ENCODE measurements at places on chromosomes 2 and 18.

DNA sequence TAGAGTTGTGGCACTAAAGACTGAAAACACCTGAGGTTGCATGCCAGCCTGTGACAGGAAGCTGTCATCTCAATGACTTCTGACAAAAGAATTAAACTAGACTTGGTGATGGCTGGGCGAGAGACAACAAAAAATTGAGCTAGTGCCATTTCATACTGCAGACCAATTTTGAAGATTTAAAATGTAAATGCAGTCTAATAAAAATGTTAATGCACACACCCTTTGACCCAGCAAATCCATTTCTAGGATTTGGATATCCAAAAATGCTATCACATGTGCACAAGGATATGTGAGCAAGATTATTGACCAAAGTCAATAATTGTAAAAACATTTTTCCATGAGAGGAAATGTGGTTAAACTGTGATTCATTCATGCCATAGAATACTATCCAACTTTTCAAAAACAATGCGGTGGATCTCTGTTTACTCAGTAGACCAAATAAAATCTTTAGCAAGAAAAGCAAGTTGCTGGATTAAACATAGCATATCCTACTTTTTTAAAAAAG, 5.6 kb downstream of the FBXO36 start:
- DNase-seq = no peak

DNA sequence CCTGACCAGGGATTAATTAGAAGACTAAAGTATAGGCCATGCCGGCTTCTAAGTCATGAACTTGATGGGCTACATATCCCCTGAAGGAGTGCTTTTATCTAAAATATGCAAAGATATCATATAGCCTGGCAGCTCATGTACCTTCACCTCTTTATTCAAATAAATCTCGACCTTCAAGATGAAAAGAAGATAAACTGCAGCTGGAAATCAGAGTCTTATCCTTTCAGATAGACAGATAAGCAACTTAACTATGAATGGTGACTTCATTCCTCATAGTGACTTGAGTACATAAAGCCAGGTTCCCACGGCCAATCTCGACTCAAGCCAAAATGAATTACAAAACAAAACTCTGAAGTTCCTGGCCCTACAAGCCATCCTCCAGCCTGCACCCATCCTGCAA, 165.3 kb upstream of the KLHL29 start:
- no peak for DNase-seq

DNA sequence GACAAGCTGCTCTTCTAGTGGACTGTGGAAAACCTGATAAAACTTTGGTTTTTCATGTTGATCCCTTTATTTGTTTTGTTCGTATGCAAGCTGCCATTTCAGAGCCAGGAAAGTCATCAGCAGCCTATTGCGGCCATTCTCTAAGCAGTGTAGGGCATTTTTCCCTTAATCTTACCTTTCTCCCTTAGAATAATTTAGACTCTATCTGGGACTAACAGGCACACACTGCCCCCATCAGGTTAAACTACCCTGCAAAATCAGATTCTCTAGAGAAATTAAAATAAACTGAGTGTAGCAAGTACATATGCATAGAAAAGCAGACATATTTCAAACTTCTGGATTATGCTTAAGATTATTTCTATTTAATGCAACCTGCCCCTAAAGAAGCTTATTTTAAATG, 347.5 kb downstream of the METTL4 start:
- DNase-seq = peak; percentile 58

- no peak for DNase-seq
These were observed 106.9 kb upstream of the CD302 start for GRCh38 chr2:159904959-159905305.

DNA sequence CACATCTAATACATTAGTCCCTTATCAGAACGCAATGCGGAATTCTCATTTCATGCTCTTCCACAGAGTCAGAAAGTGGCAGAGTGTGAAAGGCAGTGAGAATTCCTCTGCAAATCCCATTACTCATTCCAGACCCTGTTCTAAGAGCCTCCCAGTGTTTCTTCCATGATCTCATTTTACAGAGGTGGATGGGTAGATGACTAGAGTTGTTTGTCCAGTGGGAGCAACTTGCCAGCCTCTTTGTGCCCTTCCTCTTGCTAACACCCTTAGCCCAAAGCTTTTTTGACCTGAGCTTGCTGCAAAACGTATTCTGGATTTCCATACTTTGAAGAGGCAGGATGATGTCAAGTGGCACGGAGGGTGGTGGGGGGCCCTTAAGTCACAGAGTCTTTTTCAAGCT, 467.7 kb upstream of the RGPD4 start:
- DNase-seq = no peak

DNA sequence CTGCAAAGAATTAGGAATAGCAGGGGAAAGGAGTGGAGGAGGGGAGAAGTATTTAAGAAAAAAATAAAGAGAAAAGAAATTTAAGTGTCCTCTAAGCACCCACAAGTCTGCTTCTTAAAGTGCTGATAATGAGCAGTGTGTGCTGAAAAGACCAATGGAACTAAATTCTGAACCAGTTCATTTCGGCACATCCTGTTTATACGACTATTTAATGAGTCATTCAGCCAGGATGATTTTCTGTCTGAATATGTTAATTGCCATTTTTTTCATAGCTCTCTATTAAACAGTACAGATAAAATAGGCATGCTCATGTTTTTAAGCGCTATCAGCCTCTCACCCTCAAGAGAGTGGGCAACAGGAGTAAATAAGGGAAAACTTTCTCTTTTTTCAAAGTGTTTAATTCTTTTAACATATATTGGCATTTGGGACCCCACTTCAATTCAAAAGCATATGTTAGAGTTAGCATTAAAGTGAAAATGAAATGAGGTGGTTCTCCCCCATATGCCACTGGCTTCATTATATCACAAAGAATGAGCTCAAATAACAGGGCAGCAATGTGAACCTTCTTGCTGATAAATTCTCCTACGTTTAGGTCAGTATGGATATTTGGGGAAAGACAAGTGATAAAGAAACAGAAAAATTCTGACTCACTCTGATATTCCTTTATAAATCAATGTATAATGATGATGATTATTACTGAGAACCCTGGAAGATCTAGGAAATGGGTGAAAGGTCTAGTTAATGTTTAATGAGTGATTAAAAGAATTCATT, 87.5 kb downstream of the TCF4 start:
- no peak for DNase-seq

DNA sequence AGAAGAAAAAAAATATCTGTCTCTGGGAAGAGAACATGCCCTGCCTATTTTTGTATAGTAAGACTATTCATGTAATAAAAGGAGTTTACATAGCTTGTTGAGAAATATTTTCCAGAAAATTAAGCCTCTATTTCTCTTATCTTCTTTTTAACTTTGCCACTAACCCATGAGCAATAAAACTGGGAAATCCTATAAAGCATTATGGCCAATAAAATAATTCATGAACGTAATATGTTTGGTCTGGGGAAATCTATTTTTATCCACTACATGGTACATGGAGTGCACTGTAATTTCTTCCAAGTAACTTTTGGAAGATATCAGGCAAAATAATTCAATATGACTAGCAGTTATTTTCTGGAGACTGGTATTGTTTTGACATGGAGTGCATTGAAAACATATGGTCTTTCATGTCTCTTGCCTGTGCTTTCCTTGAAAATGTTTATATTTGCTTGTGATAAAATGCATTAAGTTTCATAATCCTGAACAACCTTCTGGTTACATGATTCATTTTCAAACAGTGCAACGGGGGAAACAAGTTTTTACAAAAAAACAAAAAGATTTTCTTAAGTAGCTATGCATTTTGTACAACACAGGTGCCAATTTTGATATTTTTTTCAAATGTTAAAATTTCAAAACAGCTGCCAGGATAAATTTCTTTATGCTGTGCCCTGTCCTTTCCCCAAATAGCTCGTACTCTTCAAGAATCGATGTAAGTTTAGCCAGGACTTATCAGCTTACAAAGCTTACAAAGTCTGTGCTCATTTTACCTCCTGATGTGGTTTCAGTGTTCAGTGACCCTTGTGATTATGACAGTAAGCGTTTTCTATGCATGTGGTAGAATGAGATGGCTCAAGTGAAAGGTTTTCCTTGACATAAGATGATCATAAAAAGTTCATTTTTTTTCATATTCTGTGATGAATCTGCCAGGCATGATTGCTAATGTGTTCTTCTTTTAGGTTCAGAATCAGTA, 194.5 kb downstream of the UBE2E3 start:
- DNase-seq = no peak
